ENCODE measurements at places on chromosomes 2 and 18.

GRCh38 chr2:144712550-144712940 is 192.6 kb upstream of the ZEB2 start:
- no peak for DNase-seq

DNA sequence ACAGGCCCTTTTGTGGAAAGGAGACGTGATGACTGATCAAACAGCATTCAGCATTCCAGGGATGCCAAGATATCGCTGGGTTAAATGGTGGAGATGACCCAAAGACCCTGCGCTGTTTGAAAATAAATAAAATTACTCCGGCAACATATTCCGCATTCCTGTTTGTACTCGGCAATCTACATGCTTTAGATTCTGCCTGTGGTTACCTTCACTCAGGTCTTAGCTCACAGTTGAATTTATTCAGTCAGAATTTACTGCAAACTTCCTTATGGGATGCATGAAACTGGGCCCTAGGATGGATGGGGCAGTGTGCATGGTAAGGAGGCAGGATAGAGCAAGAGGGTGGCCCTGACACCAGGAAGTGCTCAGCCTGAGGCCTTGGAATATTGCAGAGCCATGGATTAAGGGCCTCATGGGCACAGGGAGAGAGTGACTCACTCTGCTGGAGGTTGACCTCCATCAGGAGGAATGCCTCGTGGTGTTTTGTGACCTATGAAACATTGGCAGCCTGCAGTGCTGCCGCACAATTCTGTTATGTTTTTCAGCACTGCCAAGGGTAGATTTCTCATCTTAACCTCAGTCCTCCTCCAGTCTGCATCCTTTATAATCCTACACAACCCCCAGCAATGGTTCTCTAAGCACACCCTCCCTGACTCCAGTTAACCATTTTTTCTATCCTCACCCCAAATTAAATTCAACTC is 321.4 kb downstream of the IRS1 start:
- no peak for DNase-seq

DNA sequence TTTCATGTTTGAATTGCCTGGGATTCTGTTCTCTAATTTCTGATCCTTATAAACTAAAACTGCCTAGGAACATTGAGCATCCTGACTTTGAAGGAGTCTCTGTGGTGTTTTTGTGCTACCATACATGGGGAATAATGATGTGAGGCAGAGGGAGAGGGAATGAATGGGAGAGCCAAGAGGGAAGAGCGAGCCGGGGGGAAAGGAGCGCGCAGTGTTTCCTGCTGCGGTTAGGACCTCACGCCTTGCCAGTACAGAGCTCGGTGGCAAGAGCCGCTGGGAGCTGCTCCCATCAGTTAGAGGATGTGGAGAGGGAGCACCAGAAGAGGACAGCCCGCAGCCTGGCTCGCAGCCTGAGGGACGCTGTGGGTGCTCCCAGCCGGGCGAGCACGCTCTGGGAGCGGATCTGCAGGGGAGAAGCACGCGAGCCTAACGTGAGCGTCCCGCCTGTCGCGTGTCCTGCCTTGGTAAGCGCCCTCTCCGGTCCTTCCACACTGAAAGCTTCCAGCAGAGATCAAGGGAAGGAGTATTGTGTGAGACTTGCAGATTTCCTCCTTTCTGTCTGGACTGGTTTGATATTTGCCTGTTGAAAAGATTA is 114.7 kb downstream of the FAM210A start:
- DNase-seq = no peak

DNA sequence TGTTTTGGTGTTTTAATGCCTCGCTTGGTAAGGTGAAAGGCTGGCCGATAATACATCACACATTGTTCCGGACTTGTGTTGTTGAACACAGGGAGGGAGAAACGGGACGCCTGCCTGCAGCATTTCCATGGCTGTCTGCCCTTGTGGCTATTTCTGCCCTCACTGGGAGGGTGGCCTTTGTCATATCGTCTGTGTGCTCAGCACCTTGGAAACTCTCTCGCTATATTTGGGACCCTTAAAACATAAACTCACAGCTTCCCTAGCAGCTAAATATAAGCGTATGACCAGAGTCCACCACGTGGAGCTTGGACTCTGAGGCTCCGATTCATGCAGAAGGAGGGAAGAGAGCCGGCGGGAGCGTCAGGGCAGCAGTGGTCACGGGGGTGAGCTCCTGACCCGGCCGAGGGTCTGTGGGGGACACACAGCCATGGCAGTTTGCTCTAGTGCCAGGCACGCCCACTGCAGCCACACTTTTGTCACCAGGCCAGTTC is 111.7 kb downstream of the SH3BP4 start:
- no peak for DNase-seq

DNA sequence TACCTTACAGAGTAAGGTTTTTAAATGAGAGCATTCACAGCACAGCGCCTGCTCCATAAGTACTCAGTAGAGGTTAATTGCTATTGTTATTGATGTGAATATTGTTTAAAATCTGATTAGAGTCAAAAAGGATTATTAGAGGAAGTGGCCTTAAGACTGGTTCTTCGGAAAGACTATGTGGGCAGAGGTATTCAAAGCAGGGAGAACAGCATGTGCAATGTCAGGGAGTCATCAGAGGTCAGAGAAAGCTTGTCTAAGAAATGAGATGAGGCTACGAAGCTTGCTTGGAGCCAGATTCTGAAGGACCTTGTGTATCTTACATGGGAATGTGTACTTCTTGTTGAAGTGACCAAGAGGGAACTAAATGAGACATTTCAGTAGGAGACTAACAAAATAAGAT is 49.8 kb downstream of the PMS1 start:
- DNase-seq = no peak

- DNase-seq = no peak
These were observed 60.8 kb downstream of the CHRNA1 start for GRCh38 chr2:174703430-174703829.
